ENCODE measurements at places on chromosomes 5 and 9.

GRCh38 chr9:128702949-128703615, 779 bp downstream of the PKN3 start:
- DNase-seq, result peak; percentile 48

DNA sequence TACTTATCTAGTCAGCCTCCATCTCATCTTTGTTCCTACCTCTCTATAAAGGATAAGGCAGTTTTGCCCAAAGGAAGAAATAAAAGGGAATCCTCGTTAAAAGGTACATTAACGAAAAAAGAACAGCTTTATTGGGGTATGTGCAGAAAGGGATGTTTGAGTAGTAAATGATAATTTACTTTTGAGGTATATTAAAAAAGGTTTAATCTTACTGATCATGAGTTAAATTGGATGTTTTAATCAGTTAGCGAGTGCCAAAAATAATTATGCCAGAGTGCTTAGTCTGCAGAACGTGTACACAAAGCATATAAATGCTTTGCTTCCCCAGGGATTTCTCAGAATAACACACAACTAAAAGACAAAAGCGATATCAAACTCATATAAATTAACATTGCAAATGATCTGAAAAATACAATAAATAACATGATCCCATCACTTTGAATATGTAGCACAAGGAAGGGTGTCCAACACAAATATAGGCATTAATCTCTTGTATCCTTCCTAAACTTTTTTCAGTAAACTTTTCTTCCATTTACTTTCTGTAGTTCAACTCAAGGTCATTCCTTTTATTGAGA, 865.0 kb downstream of the NR2F1-AS1 start:
- DNase-seq, result no peak

- DNase-seq, result no peak
These were observed 230.9 kb downstream of the GAS1 start for GRCh38 chr9:86716326-86716922.

- DNase-seq, result no peak
These were observed 9.0 kb downstream of the FCN1 start for GRCh38 chr9:134908524-134909309.

DNA sequence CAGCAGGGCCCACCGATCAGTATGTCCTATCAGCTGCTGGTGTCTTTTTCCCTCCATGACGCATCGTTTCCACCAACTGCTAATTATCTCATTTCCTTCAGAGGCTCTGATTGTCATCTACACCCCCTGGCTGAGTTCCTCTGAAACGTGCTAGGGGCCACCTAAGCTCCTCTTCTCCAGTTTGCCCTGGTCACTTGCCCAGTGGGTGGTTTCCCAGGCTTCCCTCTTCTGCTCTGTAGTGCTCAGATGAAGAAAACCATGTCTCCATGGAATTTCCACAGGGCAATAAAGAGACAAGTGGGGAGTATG, 65.3 kb downstream of the TSTD2 start:
- peak; percentile 84 for DNase-seq

DNA sequence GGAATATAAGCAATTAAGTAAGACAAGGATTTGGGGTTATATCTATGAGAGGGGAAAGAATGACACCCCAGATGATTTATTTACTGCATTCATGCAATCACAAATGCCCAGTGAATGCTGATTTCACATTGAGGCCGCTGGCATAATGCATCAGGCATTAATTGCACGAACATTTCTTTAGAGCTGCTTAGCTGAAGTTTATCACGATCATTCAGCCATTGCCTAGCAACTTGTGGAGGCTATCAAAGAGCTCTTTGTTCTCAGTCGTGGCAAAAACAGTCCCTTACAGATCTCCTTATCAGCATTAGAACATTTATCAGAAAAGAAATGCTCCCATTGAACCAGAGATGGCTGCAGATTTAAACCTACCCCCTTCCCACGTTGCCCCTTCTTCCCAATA, 88.7 kb upstream of the PRRC1 start:
- DNase-seq, result peak; percentile 32

GRCh38 chr9:70601000-70601951, 186.8 kb upstream of the KLF9 start:
- peak; percentile 16 for DNase-seq

DNA sequence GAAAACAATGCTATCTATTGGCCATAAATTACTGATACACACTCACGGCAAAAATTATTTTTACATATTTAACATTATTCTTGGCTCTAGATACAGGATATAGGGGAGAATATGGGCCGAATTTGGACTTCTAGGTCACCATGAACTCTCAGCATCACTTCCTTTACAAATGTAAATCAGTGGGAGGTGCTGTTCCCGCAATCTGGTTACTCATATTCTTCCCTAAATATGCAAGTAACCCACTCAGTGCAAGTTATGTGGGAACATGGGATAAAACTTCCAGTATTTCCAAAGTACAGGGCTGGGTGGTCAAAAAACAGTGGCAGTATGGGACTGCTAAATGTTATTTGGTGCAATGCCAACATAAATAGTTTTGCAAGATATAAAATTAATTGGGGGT, 145.6 kb downstream of the PPP2R2B start:
- DNase-seq, result no peak

DNA sequence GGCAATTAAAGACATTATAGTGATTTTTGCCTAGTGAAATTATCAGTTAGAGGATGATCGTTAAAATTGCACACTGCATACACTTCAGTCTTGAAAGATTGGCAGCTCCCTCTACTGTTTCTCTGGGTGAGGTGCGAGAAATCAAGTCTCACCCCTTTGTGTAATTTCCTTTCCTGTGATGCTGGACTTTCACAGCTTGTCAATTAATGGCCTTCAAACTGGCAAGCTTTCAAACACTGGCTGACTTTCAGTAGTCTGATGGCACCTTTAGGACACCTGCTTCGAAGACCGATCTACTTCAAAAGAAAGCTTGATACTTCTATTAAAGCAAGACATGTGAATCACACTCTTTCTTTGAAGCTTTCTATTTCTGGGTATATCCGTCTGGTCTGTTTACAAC, 706.7 kb upstream of the PTPRD start:
- peak; percentile 1 for DNase-seq

DNA sequence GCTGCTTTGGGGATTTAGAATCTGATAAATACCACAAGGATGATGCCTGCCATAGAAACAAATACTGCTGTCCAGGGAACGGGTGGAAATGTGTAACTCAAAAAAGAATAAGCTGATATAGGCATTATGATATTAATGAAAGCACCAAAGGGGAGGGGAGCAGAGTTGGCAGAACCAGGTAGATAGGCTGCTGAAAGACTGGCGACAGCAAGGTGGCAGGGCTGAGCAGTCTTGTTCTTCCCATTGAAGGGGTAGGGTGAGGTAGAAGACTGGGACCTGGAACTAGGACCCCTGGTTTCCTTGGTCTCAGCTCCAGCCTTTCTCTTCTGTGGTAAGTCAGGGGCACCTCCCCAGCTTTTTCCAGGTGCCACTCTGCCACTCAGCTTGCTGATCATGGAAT, 31.4 kb upstream of the TMOD1 start:
- DNase-seq, result peak; percentile 33

GRCh38 chr9:132283165-132283564, 71.6 kb downstream of the SETX start:
- no peak for DNase-seq

DNA sequence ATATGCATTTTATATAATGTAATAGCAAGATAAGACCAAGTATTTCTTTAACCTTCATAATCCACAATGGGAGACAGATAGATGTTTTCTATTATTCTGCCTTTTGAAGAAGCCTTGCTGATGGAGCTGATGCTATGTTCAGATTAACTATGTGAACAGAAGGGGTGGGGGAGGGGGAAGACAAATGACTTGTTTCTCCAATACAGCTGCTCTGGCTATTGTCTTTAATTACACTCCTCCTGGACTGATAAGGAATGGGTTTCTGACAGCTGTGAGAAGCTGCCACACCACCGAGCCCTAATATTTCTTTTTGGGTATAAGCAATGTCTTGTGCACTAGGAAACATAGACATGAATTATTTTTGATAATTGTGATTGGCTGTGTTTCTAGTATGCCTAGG, 62.0 kb downstream of the CAVIN4 start:
- peak; percentile 85 for DNase-seq

DNA sequence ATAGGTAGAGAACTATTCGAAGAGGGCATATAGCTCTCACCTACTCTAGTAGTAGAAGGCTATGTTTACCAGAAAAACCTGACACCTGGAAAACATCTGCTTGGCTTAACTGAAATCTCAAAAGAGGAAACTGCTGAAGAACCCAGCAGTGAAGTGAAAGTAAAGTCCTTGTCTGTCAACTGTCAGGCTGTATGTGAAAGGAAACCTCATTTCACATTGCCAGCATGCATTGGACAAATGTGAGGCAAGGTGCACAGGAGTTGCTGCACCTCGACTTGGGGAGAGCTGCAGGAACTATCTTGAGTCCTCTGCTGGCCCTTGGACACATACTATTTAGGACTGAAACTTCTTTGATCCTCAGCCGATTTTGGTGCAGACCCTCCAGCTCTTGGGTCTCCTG, 53.3 kb downstream of the NREP start:
- DNase-seq, result no peak

DNA sequence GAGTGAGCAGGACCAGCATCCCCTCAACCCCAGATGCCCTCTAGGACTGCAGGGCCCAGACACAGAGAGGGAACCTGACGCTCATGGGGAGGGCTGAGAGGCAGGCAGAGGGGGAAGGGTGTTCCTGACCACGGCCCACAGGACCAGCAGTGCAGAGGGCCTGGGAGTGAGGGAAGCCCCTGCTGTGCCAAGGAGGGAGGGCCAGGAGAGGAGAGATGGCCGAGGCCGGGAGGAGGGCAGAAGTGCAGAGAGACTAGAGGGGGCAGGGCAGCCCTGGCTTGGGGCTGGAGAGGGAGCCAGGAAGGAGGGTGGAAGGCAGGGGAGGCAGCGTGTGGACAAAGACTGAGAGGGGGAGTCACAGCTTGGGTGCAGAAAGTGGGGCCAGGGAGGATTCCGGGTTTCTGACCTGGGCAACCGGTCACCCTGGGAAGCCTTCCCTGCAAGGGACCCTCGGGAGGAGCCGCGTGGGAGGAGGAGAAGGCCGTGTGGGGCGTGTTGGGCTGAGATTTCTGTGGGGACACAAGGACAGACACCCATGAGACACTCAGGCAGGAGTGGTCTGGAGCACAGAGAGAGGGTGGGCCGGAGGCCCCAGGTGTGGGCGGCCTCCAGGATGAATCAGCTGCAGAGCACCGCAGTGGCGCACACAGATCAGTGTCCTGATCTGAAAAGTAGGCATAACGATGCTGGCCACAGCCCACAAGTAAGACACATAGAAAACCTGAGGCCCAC, 117.5 kb downstream of the ADAMTS2 start:
- no peak for DNase-seq

DNA sequence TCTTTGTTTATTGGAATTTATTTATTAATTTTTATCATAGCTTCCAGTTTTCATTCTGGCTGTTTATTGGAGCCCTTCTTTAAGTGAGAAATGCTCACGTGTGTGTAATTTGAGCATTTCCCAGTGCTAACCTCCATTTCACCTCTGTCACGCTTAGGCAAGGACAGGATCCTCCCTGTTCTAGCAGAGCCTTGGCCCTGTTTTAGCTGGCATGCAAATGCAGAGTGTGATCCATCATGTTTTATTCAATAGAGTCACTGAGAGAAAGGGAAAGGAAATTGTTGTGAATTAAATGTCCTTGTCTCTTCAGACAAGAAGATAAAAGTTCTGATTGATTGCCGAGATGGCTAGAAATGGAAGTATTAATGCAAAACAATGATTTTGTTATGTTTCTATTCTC, 137.3 kb upstream of the ACO1 start:
- DNase-seq, result no peak

GRCh38 chr9:36189976-36190375, 745 bp upstream of the CLTA start:
- peak; percentile 34 for DNase-seq

DNA sequence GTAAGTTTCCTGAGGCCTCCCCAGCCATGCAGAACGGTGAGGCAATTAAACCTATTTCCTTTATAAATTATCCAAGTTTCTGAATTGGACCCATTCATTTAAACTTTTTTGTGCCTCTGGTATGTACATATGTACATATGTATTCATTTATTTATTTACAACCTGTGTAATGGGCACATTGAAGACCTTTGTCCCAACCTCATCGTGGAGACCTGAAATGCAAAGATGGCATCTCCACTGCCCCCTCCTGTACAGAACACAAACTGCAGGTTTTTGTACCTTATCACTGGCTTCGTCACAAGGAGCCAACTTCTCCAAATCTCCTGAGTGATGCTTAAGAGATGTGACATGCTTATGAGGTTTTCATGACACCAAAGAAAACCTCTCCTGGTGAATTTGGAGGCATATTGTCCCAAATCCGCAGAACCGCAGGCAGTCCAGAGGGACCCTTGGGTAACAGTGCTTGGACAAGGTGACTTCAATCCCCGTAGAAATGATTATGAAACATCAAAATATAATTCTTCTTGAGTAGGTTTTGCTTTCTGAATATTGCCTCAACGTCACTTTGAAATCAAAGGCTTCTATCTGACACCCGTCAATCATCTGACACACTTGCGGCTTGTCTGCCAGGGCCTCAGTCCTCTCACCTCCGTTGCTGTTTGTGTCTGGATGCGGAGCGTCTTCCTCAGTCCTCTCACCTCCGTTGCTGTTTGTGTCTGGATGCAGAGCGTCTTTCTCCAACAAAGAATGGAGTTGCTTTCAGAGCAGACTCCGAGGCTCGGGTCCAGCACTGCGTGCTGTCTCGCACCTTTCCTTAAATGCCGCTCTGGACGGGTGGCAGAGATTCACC, 135.0 kb upstream of the IRX4 start:
- peak; percentile 53 for DNase-seq

GRCh38 chr5:176352116-176352878, 9.3 kb downstream of the KIAA1191 start:
- DNase-seq, result no peak

- no peak for DNase-seq
These were observed 102.2 kb upstream of the SPRY4 start for GRCh38 chr5:142427015-142427364.

DNA sequence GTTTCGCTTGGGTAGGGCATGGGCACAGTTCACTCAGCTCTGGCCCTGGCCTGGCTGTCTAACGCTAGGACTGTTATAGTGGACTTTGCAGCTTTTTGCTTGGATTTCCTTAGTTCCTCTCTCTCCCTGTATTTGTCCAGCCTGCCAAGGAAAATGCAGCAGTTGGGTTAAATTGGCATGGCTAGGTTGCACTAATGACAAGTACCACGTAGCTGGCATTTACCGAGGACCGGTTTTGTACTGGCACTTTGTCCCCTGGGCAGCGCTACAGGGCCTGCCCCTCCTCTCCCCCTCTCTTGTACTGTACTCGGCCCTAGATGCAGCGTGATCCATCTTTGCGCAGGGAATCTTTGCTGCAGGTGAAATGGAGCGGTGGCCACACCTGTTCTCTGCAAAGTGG, 2.4 kb downstream of the WDR5 start:
- DNase-seq, result no peak

DNA sequence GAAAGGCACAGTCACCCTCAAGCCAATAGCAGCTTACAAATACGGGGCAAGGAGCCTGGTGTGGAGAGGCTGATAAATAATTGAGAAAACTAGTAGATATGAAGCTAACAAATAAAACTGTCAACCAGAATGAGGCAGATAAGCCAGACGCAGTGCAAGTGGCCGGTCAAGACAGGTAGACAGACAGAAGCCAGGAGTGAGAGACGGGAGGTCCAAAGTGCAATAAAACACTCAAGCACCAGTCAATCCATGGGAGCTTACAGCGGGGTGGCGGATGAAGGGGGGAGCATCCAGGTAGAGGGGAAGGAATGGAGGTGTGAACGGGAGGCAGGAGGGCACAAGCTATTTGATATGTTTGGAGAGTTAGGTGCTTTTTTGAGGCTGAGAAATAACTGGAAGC, 193.1 kb downstream of the FOXD4L6 start:
- no peak for DNase-seq
